NCI-H1417 (cell line): ENCODE measurements at places on chromosomes 1 and 21.
A peak's percentile ranks its signal among the peaks of the same experiment; 100 is the strongest.

DNA sequence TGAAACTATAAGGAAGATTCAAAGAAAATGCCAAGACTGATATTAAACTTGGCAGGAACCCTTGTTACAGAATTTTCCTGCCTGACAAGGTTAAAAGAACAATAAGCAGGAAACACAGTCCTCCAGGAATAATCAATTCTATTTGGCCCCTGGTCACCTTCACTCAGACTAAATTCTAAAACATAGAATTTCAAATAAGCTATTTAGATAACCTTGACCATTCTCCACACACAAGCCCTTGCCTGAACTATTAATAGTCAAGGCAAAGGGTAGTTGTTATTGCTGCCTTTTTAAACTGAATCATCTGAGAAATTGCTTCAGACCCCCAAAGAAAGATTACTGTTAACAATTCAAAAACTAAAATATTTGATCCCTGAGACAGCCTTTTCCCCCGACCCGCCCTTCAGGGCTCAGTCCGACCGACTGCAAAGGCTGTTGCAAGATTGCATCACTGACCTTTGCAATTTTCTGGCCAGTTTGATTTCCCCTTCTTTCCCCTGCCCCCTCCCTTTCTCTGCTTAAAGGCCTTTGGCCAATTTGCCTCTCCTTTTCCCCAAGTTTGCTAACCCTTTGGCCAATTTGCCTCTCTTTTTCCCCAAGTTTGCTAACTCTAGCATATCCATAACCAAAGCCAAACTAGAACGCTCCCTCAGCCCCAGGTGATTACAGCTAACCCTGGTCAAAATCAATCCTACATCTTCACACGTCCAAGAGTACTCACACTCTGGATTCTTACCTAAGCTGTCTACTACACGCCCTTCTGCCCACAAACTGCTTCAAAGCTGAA is 1.4 kb upstream of the G0S2 start:
- DNase-seq, result no peak

DNA sequence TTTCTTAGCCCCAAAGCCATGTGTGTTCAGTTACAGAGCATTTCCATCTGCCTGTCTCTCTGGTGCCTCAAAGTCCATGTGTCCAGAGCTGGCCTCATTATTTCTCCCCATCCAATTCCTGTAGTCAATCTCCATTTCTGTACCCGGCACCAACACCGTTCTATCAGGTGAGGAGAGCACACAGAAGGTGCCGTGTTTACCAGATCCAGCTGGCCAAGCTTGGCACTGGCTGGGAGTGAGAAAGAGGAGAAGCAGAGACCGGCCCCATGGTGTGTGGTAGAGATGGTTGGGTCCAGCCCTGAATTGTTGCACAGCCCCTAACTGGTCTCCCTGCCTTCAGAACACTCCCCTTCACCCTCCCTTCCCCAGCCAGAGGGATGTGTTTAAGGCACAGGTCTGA is 7.5 kb upstream of the SSBP3 start:
- no peak for DNase-seq

- no peak for DNase-seq
Measured at GRCh38 chr1:48846441-48846840, 69.8 kb upstream of the BEND5 start.

GRCh38 chr1:7516929-7517328 is 254.2 kb upstream of the VAMP3 start:
- DNase-seq, result no peak

GRCh38 chr21:43352568-43353281 is 74.2 kb downstream of the SIK1 start:
- no peak for DNase-seq

GRCh38 chr1:213138892-213139291 is 87.9 kb downstream of the RPS6KC1 start:
- DNase-seq, result no peak

DNA sequence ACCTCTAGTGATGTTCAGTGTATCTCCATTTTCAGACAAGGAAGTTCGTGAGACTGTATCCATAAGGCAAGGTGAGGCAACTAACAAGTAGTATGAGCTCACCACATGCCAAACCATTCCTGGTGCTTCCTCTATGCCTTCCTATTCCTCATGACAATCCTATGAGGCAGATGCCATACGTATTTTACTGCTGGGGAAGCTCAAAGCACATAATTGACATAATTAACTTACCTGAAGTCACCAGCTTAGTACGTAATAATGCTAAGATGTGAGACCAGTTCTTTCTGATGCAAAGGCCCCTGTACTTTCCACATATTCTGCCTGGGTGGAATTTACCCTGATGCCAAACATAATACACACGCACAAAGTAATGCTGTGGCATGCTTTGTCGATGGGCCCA is 83.6 kb upstream of the NFIA start:
- DNase-seq, result peak; percentile 46

DNA sequence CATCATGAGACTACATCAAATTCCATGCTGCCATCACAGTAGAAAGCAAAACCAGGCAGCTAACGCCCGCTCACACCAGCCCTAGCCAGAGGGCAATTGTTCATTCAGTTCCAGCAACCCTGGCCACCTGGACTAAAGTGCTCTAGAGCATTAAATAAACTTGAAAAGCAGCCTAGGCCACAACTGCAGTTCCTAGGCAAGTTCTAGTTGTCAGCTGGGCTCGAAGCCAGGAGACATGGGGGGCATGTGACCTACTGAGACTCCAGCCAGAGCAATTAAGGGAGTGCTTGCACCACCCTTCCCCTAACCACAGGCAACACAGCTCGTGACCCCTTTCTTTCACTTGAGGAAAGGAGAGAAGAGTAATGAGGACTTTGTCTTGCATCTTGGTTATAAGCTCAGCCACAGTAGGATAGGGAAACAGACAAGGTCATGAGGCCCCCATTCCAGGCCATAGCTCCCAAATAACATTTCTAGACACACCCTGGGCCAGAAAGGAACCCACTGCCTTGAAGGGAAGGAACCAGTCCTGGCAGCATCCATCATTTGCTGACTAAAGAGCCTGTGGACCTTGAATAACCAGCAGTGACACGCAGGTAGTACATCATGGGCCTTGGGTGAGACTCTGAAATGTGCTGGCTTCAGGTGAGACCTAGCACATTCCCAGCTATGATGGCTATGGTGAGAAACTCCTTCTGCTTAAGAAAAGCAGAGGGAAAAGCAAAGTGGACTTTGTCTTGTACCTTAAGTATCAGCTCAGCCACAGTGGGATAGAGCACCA is 77.0 kb downstream of the ZZZ3 start:
- DNase-seq, result no peak

DNA sequence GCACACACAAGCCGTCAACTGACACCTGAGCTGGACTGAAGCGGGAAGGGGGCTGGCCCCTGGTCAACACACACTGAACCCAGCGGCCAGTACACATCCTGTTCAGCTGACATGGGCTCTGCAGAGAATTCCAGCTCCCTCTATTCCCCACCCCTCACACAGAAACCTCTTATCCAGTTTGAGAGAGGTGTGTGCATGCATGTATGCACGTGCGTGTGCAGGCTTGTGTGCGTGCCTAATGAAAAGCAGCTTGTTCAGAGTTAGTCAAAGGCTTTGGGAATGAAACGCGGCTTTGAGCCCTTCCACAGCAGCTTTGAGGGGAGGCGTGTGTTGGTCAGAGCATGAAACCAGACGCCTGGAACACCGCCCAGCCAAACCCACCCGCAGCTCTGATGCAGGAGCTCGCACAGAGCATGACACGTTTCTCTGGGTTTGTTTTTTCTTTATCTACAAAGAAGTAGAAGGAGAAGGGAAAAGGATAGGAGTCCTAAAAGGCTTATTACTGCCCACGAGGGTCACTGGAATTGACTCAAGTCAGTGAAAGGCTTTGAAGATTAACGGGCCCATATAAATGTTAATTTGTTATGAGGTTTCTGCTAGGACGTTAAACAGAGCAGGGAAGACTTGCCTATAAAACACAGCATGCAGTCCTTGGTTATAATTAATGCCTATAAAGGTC is 184.2 kb downstream of the ETS2 start:
- DNase-seq, result peak; percentile 79

DNA sequence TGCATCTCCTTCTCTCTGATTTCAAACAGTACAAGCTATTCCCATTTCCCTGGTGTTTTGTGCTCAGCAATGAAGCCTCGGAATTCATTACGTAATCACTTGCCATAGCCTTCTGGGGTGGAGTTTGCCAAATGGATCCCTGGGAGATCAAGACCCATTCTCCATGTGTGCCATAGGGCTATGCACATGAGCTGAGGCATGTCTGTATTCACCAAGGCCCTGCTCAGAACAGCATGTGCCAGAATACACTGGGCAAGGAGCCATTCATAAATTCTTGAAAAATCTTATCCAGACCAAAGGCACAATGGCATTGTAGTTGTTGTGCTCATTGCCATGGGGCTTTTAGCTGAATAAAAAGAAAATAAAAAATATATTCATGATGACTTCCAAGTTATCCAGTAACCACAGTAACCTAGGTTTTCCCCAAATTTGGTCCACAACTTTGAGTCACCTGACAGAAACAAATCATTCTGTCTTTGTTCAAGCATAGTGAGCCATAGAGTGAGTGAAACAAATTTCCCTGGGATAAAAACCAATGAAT is 53.0 kb downstream of the CRB1 start:
- DNase-seq, result no peak

DNA sequence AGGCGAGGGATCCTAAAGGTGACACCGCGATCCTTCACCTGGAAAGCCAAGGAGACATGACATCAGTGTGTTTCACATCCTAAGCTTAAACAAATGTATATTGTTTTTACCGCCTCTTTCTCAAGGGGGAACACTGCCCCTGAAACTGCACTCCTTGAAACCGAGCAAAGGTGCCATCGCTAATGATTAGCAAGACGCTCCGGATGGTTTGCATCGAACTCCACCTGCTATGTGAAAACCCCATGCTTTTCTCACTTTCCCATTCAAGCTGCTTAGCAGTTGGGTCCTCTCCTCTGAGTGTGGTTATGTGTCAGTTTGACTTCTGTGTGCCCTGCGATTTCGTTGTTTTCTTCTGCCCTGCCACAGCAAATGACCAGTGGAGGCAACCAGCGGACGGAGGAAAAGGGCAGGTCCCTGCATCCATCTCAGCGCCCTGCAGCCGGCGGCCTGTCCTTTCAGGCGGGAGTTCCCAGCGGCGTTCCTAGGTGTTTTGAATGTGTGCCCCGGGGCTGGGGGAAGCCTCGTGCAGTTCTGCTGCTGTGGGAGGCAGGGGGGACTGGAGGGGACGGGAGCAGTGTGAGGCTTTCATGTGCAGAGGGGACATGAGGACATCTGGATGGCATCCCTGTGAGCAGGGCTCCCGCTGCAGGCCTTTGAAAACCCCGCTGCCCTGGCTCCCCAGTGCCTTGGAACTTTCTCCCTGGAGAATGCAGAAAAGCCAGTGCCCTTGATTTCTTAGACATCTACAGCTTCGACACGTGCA is 16.1 kb downstream of the ZBTB18 start:
- no peak for DNase-seq

- no peak for DNase-seq
Measured at GRCh38 chr21:26409735-26410134, 163.4 kb downstream of the CYYR1 start.

DNA sequence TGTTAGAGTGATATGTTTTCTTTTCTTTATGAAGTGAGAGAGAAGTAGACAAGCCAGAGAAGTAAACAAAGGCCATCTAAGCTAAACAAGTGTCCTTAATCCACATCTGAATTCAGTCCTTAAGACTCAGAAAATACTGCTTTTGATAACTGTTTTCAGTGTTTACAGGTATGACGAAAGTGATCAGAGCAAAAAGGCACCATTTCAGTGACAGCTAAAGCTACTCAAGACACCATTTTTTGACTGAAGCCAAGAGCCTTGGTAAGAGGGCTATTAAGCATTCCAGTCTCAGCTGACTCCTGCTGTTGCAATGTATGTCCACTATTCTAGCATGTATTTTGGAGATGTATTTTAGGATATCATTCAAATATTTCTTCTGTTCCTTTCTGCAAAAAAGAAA is 4.1 kb downstream of the KMO start:
- no peak for DNase-seq

DNA sequence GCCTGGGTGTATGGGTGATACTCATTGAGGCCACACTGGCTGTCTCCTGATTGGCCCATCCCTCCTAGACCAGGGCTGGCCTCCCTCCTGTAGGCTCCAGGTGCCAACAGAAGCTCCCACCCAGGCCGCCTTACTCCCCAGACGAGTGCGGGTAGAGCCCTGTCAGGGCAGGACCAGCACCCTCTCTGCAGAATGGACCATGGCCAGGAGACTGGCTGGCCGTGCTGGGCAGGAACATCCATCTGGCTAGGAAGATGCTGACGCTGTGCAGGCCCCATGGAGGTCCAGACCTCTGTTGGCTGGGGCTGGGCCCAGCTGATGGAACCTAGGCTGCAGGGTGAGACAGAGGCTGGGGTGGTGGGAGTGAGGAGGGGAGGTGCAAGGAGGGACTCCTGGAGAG is 25.0 kb upstream of the EPB41 start:
- DNase-seq, result no peak

DNA sequence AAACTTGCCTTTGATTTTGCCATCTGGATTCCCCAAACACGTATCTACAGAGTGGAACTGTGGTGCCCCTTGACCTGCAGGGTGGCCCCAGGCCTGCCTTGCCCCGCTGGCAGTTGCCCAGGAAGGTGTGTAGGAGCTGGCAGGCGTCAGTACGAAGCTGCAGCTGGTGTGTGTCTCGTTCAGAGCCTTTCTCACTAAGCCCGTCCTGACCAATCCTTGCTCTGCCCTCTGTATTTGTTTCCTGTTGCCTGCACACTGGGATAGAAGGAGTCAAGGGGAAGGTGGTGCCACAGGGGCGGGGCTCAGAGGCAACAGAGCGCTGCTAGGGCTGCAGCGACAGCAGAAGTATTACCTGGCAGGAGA is 5.2 kb upstream of the VSIG8 start:
- DNase-seq, result peak; percentile 74

DNA sequence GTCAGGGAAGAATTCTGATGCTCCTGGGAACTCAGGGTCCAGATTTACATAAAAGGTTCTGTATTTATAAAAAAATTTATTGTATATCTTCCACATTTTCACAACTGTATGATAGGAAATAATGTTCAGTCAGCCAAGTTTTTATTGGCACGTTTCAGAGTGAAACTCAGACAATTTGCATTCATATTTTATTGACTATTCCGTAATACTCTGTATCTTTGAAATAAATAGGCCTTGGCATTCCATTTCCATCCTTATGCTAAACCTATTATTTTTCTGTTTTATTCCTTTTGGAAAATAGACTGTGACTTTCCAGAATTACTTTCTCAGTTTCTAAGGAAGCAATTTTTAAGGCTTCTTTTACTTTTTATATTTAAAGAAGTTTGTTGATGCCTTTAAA is 329.0 kb downstream of the OLFM3 start:
- no peak for DNase-seq

GRCh38 chr21:36451506-36451905 is 28.4 kb downstream of the CLDN14 start:
- no peak for DNase-seq

- no peak for DNase-seq
Measured at GRCh38 chr1:65469126-65469888, 48.8 kb downstream of the LEPR start.
